Stimulated activated CD8-positive, alpha-beta memory T cell treated with anti-CD3 and anti-CD28 coated beads, Interleukin-15, amount 100 ng/mL, for 1 hour (primary cell): ENCODE measurements at places on chromosomes 2 and 18.

- no peak for DNase-seq
Observed at GRCh38 chr2:15775753-15776628, 164.4 kb upstream of the MYCN start.

- DNase-seq, result no peak
Observed at GRCh38 chr18:78912844-78913243, 66.8 kb upstream of the SALL3 start.

DNA sequence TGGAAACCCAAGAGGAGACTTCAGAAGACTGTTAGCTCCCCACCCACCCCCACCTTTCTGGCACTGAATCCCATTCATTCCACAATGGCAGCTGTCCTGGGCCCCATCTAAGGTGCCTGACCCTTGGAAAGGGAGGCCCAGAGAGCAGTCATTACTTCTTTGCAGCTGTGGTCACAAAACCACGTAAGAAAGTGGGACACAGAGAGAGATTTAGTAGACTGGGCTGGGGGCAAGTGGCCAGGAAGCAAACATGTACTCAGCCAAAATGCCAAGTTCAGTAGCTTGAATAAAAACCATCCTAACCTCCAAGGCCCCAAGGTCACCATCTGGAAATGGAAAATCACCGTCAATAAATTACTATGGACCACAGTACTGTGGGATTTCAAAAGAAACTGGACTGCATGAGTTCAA lies 381.4 kb downstream of the TNS1 start:
- no peak for DNase-seq

DNA sequence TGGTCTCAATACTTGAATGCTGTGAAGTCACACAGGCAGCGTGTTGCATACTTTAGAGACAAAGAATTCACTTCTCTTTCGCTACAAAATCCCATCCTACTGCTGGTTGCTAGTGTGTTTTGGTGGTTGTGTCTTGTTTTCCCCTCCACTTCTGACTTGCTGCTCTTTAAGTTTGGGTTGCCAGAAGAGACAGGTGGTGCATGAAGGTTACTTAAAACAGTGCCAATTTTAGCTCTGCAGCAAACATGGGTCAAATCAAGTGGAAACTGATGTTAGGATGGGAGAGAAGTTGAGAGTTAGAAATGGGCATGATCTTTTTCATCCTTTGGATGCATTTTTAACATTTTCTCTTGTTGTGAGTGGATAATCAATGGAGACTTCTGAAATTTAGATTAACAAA lies 136.2 kb upstream of the KCNH7 start:
- no peak for DNase-seq

DNA sequence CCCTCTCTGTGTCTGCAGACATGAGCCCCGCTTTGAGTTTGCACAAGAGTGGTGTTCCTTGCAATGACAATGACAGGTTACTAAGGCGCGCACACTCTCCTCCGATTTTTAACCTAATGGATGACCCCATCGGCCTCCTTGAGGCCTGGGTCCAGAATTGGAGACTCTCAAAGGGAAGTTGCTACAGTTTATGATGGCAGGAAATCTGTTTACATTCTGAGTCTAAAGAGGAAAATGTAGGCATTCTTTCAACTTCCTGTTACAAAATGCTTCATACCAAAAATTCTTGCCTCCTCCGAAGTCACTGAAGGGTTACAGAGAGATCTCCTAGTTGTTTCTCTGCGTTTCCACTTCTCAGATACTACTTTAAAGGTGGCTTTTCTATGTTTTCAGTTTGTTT lies 225.3 kb upstream of the AGAP1 start:
- no peak for DNase-seq

- no peak for DNase-seq
Observed at GRCh38 chr18:13246591-13246990, 28.0 kb downstream of the LDLRAD4 start.

DNA sequence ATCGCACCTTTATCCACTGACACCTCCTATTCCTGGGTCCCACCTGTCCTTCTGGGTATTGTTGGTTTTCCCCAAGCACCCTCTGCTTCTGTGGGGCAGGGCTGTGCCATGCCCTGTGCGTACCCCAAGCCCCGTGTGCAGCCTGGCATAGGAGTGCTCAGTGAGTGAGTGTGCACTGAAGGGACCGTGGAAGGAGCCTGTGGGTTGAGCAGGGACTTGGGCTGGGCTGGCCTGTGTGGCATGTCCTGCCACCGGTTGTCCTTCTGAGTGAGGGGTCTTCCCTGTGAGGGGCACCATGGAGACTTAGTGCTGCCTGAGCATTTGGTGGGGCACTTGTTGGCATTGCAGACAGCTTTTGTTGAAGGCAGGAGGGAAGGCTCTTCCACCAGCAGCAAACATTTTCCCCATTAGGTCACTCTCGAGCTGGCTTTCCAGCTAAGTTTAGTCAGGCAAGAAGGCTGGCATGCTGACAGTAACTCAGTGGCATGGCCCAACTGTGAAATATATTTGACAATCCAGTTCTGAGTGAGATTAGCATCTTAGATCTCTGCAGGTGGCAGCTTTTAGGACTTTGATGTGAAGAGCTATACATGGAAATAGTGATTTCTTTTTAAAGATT lies 64.7 kb downstream of the LPIN1 start:
- no peak for DNase-seq

DNA sequence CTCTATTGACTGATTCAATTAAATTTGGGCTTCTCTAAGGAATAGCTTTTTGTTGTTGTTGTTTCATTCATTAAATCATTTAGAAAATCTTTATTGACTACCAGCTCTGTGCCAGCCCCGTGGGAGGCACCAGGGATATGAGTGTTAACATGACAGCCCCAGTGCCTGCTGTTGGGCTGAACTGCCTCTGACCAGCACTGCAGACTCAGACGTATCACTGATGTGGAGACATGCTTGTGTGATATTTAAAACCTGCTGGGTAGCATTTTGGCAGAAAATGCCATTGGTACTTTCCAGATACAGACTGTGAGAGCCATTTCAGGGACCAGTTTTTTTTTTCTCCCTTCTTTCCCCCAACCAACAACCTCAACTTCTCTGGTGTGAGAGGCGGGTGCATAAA lies 38.6 kb upstream of the KCNF1 start:
- DNase-seq, result no peak

GRCh38 chr2:105255979-105256378 lies 14.4 kb downstream of the GPR45 start:
- DNase-seq, result no peak

- no peak for DNase-seq
Observed at GRCh38 chr2:206250041-206250897, 24.2 kb upstream of the ZDBF2 start.

- no peak for DNase-seq
Observed at GRCh38 chr18:77111449-77111848, 21.1 kb downstream of the MBP start.

GRCh38 chr18:37238282-37239108 lies 327.1 kb downstream of the CELF4 start:
- DNase-seq, result no peak

- no peak for DNase-seq
Observed at GRCh38 chr18:6712401-6712800, 17.1 kb upstream of the ARHGAP28 start.

GRCh38 chr2:186339716-186340115 lies 146.3 kb upstream of the ZC3H15 start:
- DNase-seq, result no peak

GRCh38 chr18:22052405-22053105 lies 116.8 kb upstream of the GATA6 start:
- DNase-seq, result no peak

- no peak for DNase-seq
Observed at GRCh38 chr2:112959109-112959812, 18.5 kb upstream of the IL36G start.

- DNase-seq, result no peak
Observed at GRCh38 chr2:103667335-103667884, 905.6 kb downstream of the TMEM182 start.

DNA sequence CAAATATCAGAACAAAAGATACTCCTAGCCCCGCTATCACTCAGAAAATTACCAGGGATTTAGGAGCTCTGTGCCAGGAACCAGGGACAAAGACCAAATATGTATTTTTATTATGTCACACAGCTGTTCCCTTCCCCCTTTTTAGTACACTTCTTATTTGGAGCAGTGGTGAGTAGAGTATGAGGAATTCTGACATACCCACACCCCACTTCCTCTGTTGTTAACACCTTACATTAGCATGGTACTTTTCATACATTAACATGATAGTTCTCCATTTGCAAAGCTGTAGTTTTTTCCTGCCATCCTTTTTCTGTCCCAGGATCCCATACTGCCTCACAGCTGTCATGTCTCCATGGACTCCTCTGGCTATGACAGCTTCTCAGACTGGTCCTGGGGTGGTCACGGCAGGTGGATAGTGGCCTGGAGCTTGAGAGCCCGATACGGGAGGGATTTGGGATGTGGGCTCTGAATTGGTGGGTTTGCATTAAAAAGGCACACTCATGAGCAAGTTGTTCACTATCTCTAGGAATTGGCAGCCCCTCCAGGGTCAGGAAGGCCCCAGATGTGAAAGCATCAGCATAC lies 100.2 kb downstream of the SH3RF3 start:
- DNase-seq, result no peak

- no peak for DNase-seq
Observed at GRCh38 chr2:177649568-177650518, 257.3 kb downstream of the AGPS start.

DNA sequence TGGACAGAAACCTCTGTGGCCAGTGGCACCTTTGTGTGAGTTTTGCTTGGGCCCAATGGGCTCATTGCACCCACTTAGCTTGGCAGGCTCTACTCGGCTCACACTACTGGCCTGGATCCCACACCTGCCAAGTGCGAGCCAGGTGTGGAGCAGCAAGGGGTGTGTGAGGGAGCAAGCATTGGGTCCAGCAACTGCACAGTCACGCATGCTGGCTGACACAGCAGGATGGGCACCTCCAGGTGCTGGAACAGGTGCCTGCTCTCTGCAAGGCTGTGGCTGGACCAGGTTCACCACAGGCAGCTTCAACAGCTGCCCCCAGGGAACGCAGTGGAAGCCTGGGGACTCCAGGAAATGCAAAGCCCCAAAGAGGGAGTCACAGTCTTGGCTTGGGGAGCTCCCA lies 94.2 kb downstream of the DOK6 start:
- no peak for DNase-seq

DNA sequence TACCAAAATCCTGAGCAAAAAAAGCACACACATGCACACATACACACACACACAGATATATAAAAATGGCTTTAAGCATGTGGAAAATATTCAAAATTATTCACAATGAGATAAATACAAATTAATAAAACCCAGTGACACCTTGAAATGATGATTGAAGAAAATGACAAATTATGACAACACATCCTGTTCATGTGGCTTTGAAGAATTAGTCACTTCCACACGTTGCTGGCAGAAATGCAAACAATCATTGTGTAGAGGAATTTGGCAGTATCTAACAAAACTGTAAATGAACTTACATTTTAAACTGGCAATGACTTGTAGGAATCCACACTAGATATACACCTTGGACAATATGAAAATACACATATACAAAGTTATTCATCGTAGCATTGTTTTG lies 95.8 kb upstream of the RGPD4 start:
- no peak for DNase-seq

GRCh38 chr18:74414953-74415515 lies 42.1 kb downstream of the DIPK1C start:
- DNase-seq, result no peak

- DNase-seq, result no peak
Observed at GRCh38 chr2:100060875-100061274, 81.5 kb downstream of the AFF3 start.

DNA sequence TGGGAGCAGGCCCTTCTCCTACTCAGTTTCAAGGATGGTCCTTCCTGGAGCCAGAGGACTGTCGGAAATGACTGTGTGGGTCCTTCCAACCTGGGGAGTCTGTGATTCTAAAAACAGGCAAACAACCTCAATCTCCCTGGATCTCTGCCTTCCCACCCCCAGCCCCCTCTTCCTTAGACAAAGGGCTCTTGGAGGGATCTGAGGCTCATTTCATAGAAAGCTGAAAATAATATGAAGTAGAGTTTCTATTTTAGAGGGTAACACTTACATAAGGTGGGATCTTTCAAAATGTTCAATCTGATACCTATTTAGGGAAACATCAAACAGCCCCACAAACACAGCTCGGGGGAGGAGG lies 69.4 kb downstream of the RHOB start:
- DNase-seq, result no peak

DNA sequence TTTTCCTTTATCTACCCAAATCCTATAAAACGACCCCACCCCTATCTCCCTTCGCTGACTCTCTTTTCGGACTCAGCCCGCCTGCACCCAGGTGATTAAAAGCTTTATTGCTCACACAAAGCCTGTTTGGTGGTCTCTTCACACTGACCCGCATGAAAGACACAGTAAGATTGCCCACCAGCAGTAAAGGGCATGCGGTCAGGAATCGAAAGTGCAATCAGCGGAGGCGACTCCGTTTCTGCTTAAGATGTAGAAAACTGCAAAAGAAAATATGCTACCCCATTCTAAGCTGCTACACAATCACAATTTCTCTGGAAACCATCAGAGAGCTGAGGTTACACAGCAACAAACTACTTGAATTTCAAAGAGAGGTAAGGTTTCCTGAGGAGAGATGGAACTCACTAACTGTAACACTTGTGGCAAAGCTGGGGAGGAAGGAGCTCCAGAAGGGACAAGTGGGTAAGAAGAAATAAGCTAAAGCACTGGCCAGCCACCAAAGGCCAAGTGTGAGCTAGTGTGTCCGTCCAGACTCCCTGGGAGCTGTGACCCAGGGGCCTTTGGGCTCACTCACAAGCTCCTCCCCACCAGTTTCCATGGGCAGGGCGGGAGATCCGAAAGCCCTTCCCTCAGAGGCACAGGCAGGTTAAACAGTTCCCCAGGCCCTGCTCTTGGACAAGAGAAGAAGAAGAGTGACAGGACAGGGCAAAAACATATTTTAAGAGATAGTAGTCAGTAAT lies 72.8 kb upstream of the TGFA start:
- no peak for DNase-seq

- no peak for DNase-seq
Observed at GRCh38 chr18:44716697-44717163, 36.0 kb downstream of the SETBP1 start.

DNA sequence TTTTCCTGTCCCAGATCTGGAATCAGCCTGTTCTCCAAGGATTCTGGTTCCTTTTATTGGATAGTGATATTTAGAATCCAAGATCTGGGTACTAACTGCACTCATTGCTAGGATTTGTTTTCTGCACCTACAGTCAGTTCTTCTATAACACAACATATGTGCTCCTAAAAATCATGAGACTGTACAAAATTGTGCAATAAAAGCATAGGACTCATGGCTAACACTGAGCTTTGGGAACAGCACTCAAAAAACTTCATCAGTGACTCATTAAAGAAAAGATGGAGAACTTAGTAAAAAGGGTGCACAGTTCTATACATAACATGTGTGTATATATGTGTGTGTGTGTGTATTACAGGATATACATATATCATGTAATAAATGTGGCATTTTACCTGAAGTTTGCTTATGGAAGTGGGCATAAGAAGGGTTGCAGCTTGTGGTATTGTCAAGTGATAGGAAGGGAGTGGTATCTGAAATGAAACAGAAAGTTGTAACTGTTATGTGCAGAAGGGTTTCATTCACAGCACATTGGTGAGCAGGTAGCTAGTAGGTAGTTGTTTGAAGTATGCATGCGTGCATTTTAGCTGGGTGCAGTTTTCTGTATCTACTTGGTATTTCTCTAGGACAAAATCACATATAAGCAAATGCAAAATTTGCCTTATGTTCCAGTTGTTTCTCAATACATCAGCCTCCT lies 5.9 kb upstream of the SCYGR2 start:
- no peak for DNase-seq

GRCh38 chr2:237647176-237648015 lies 20.0 kb downstream of the LRRFIP1 start:
- no peak for DNase-seq
